ENCODE measurements at places on chromosomes 2 and 18.

DNA sequence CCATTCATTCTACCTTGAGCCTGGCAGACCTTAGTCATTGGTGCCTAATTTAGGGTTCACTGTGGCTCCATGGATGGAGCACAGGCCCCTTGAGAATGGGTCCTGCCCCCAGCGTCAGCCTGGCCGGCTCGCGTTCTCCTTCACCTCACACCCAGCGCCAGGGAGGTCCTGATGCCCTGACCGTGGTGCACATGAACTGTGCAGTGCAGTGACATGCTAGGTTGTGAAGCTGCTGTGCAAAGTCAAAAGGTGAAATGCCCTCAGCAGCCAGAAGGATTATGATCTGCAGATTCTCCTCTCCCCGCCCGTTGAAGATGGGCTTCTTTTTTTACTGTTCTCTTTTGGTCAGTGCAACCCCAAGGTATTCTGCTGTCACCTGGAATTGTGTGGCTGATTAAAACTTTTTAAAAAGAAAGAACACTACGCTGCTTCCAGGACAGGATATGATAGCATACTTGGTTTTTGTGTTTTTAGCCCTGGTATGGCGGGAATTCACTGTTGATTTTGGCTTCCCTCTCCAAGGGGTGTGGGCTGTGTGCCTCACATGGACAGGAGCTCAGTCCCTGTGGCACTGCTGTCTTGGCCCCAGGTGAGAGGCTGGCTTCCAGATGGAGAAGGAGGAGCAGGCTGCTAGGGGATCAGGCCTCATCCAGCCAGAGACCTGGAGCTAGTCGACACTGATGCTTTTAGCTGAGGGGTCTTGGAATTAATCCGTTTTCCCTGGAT lies 49.4 kb upstream of the MCFD2 start:
- DNase-seq, result no peak

DNA sequence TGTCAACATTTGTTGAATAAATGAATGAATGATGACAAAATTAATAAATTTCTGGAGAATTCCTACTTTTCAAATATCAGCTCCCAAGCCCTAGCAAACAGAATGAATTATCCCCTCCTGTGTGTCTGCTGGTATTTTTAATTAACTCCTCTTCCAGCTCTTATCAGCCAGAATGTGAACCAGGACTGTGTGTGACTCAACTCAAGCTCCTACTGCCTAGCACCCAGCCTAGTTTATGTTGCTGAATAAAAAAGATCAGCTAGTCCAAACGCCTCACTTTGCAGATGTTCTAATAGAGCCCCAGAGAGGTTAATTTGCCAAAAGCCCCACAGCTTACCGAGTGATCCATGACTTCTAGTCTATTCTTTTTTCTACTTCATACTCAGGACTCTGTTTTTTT lies 50.3 kb downstream of the RABL2A start:
- no peak for DNase-seq

DNA sequence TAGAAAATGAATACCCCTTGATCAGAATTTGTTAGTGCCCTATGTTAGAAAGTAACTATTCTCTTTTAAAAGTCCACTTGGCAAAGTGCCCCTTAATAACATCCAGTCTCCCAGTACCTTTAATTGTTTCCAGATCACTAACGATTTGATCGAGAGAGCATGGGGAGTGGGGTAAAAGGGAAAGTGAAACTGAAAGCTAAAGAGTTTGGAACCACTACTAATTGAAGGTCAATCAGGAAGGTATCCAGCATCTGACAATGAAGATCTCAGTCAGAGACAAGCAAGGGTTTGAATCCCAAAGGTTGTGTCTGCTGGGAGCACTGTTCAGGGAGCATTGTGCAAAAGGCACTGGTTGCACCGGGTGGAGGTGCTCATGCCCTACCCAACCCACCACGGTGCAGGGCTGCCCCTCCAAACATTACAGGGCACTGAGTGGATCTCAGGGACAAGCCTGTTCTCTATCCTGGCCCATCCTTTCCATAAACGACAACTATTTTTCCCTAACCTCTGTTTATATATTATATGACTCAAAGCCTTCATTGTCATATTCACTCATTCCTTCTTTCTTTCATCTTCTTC lies 14.6 kb upstream of the RIT2 start:
- no peak for DNase-seq

GRCh38 chr2:226478109-226478809 lies 321.4 kb downstream of the IRS1 start:
- DNase-seq, result no peak

DNA sequence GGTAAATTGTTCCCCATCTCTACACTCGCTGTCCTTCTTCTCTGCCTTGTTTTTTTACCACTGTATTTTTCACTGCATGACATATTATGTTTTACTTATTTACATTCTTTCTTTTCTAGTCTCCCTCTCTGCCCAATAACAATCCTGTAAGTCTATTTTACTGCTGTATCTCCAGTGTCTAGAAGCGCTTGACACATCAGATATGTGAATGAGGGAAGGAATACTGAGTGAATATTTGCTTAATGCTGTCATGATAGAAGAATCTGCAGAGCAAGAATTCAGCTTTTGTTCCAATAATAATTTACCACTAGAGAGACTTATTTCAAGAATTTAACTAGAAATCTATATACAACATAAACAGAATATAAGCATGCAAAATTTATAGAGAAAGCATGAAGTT lies 99.5 kb downstream of the GALNT13 start:
- no peak for DNase-seq

- DNase-seq, result no peak
These were observed 63.4 kb upstream of the L3MBTL4 start for GRCh38 chr18:6478121-6478520.

DNA sequence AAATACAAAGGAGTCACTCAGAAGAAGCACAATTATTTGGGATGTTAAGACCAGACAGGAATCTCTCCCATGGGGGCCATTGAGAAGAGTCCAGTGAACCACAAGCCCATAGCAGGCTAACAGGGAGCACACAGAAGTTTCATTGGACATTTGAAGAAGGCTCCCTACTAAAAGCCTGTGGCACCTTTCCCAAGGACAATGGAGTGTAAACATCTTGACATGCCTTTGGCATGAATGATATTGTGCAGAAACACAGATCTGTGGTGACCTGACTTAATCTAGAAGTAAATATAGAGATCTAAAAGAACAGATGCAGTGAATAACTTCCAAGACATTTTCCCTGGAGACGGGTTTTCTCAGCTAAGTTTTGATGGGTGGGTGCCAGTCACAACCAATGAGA lies 221.5 kb downstream of the EPHA4 start:
- DNase-seq, result no peak

- no peak for DNase-seq
These were observed 61.1 kb downstream of the XRCC5 start for GRCh38 chr2:216170076-216170763.

DNA sequence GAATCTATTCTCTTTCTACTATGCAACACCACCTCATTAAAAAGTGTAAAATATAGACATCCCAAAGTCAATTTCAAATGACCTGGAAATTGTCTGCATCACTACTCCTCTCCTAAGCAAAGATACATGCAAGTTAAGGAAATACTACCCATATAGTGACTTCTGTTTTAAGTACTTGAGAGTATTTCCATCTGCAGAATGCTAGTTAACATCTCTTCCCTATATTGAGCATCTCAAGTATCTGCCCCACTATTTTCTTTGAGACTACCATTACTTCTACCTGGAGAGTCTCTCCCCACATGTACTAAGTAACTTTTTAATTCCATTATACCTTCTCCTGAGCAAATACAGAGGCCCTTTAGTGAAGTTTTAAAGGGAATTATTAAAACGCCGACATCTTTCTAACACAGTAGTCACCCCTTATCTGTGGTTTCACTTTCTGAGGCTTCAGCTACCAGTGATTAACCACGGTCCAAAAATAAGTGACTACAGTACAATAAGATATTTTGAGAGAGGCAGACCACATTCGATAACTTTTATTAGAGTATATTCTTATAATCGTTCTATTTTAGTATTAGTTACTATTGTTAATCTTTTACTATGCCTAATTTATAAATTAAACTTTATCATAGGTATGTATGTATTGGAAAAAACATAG lies 21.8 kb downstream of the CWC22 start:
- DNase-seq, result no peak

DNA sequence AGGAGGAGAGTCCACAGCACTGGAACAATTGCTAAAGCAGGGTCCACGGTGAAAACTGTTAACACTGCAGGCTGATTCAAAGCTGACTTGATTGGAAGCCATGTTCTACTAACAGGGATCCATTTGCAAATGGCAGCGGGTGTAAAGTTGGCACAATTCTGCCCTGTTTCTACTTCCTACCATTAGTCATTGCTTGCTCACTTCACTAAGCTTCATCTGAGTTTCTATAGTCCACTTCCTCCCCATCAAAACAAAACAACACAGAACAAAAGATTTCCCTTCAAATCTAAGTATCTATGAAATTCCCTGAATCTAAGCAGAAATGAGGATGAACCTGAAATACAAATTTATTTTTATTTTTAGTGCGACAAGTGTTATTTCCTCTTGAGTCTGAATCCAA lies 187.4 kb upstream of the SOX11 start:
- DNase-seq, result no peak

DNA sequence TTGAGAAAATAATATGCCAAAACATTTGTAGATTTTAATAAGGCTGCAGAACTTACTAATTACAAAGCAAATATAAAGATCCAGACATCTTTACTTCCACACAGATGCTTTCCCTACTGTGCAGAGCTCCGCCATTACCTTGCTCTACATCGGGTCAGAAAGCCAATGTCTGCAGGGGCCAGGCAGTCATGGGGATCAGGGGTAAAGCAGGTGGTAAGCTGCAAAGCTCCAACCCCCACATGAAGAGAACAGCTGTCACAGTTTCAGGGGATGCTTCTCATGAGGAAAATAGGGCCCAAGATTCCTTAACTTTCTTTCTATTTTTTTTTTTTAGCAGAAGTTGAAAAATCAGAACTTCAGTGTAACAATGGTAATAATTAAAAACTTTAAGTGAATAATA lies 102.7 kb downstream of the DCC start:
- DNase-seq, result no peak

DNA sequence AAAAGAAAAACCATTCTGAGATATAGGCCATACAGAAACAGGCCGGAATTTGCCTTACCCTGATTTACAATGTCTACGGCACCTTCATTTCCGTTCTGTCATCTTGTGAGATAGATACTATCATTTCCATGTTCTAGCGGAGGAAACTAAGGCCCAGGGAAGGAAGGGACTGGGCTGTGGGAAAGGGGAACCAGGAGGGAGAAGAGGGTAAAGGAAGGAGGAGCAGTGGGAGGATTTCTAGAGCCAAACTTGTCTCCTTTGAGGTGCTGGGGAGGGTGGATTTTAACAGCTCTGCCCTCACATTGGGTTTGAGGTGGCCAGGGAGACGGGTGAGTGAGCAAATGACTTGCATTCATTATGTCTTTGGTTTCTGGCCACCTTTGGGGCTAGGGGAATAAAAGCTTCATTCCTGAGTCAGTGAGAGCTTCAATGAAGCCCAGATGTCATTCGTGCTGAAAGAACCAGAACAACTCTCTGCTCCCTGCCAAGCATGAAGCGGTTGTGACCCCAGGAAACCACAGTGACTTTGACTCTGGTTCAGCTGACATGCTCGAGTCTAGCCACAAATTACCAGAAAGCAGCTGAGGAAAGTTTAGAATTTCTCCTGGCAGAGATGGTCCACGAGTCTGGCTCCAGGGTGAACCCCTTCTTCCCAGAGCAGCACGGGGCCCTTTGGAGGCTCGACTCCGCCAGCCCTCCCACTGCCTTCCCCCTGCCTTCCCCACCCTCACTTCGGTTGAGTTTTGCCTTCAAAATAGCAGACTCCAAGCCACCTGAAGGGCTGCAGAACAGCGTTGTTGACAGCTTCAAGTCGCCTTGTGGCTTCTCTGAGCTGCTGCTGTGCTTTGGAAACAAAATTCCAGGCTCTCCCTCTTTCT lies 3.8 kb downstream of the ACTG2 start:
- DNase-seq, result no peak

DNA sequence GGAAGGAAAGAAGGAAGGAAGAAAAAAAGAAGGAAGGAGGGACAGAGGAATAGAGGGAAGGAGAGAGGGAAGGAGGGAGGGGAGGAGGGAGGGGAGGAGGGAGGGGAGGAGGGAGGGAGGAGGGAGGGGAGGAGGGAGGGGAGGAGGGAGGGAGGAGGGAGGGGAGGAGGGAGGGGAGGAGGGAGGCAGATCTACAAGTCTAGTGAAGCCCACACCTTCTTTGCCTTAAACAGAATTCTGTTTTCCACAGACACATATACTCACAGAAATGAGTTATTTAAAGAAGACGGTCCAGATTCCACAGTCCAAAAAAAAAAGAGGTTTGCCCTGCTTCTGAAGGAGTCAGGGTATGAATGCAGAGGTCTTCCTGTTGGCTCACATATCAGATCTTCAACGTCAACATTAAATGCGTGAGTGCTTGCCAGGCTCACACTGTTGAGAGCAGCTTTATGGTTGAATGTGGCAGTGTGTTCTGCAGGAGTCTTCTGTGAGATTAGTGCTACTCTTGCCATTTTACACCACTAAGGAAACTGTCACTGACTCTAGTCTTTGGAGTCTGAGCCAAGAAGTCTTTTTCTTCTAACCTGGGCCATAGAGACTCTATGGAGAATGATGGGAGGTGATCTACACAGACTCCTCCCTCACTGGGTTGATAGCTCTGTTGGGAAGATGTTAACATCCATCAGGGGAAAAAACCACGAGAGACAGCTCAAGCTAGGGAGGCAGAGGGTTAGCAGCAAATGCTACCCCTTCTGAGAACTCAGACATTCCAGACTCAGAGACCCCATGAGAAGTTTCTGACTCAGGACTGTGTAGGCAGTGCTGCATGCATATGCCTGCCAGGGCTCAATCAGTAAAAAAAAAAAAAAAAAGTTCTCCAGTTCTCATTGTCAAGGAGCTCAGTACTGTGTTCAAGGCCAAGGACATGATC lies 23.3 kb downstream of the PAX8 start:
- no peak for DNase-seq

DNA sequence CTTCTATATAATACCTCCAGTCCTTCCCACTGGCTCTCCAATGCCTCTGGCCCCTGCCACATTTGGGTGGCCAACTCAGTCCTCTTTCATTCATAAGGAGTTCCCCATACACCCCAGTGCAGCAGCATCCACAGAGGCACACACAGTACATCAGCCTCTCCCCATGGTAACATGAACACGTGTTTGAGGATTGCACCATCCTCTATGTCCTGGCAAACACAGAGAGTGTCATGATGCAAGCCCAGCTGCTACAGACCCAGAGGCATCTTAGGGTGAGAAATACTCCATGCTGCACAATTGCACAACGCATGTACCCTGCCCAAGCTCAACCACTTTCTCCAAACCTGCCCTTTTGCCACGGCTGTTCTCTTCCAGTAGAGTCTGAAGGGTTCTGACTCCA lies 11.5 kb downstream of the IGFBP5 start:
- no peak for DNase-seq

All from GM12892 (cell line).